Stimulated activated CD8-positive, alpha-beta memory T cell treated with anti-CD3 and anti-CD28 coated beads, Interleukin-4, amount 100 ng/mL, for 1 hour (primary cell): ENCODE measurements at places on chromosomes 3 and 15.

- no peak for DNase-seq
These were observed 156.5 kb upstream of the ABI3BP start for GRCh38 chr3:101149707-101150106.

GRCh38 chr3:101962055-101962454 lies 112.7 kb downstream of the NFKBIZ start:
- DNase-seq: no peak

DNA sequence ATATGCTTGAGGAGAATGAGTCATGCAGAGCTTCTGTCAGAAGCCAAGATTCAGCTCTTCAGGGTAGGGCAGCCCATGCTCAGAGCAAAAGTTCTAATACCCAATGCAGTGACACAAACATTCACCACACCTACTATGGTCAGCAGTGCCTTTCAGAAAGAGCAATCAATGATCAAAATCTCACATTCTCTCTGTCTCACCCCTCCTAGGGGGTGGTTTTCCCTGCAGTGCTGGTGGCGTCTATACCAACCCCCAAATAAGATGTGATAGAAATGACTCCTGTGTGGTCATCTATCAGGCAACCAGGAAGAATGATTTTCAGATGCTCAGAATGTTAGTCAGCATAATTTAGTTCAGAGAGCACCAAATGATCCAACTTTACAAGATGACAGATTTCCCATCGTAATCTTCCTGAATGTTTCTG lies 385.3 kb downstream of the NTRK3 start:
- no peak for DNase-seq

DNA sequence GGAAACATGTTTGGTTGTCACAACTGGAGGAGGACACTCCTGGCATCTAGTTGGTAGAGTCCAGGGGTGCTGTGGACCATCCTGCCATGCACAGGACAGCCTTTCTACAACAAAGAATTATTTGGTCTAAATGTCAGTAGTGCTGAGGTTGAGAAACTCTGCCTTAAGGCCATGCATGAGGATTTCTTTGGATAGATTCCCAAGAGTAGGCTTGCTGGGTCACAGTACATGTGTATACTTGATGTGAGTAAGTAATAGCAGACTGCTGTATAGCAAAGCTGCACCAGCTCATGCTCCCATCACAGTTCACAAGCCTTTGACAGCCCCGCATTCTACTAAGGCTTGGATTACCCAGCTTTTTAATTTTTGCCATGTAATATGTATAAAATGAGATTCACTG lies 151.3 kb downstream of the MFSD1 start:
- no peak for DNase-seq

- no peak for DNase-seq
These were observed 75.6 kb downstream of the IQCH start for GRCh38 chr15:67329984-67330733.

DNA sequence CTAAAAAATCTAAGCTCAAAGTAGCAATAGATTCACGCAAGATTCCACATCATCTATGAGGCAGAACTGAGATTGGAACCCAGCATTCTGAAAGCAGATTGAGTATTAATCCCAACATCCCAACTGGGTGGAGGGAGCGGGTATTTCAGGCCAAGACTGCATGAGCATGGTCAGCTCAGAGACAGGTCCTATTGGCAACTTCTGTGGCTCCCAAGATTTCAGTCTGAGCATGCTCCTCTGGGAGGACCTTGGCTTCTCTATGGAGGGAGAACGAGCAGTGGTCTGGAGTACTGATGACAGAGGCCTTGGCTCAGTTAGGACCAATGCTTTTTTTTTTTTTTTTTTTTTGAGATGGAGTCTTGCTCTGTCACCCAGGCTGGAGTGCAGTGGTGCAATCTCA lies 4.0 kb upstream of the ITGA11 start:
- DNase-seq: no peak
